NCI-H146 (cell line): ENCODE measurements at places on chromosomes 12 and 14.

- DNase-seq: no peak
These were observed 71.0 kb upstream of the CRY1 start for GRCh38 chr12:107164392-107164791.

- DNase-seq: no peak
These were observed 11.0 kb downstream of the BDKRB2 start for GRCh38 chr14:96215452-96216244.

GRCh38 chr12:88035907-88036289 lies 6.7 kb upstream of the C12orf50 start:
- DNase-seq: peak; percentile 28

DNA sequence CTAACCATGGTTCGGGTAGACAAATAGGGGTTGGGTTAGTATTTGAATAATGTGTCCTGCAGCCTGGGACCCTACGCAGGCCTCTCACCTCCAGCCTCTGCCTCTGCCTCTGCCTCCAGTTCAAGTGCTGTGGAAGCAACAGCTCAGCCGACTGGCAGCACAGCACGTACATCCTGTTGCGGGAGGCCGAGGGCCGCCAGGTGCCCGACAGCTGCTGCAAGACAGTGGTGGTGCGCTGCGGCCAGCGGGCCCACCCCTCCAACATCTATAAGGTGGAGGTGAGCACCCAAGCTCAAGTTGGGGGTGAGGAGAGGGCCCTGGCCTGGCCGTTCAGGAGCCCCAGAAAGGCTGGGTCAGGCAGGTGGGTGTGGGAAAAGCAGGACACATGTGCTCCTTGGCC lies 55.9 kb downstream of the TSPAN11 start:
- DNase-seq: no peak

GRCh38 chr12:56753566-56753965 lies 1.4 kb upstream of the PRIM1 start:
- DNase-seq: no peak

DNA sequence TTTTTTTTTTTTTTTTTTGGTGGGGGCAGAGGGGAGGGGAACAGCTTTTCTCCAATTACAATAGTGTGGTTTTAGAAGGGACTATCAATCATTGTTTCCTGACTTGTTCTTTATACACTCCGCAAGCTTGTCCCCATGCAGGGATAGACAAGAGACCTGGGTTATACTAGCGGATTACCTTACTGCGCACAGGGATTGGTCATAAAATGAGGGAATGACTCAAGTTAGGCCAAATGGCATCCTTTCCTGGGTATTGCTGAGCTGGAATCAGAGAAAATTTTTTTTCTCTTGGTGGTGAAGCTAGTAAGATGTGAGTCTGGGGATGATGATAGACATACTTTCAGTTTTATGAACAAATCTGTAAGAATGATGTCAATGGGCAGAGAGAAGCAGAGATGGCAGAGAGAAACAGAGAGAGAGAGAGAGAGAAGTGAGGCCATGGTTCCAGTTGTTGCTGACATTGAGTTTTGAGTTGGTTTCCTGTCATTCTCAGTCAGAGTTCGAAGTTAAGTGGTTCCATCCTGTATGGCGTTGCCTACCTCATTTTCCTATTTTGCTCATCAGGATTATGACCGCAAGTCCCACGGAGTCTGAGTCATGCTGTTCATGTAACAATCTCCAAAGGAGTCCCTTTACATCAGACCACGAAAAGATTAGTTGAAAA lies 59.1 kb upstream of the OTOGL start:
- no peak for DNase-seq

DNA sequence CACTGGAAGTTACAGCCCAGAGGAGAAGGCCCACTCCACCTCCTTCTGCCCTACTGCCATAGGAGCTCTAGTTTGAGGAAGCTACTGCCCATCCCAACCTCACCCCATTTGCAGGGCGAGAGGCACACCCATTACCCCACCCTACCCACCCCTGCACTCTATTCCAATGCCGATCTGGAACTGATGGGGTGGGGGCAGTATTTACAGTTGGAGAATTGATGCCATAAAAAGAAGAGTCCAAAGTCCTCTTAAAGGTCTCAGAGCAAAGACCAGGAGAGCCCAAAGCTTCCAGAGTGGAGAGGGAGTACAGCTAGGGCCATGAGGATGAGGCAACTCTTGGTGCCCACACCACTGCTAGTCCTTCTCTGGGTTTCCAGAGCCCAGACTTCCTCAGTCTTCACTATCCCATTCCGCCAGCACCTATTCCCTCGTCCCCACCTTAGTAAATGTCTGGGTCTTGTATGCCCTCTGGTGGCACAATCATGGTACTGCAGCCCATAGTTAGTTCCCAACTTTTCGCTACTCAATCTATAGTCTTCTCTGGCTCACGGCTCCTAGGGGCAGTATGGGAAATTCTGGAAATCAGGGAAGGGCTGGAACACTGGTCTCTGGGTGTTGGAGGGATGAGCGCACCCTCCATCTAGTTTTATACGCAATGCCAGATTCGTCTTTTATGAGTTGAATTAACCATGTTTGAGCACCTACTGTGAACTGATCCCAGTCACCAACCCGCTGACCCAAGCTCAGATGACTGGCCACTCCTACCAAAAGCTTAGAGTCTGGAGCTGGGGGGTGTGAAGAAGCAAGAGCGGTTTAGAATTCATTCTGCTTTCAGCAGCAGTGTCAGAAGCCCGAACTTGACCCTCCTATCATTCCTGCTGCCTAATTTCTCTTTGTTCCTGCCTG lies 6.9 kb upstream of the ADCY6 start:
- DNase-seq: peak; percentile 76

DNA sequence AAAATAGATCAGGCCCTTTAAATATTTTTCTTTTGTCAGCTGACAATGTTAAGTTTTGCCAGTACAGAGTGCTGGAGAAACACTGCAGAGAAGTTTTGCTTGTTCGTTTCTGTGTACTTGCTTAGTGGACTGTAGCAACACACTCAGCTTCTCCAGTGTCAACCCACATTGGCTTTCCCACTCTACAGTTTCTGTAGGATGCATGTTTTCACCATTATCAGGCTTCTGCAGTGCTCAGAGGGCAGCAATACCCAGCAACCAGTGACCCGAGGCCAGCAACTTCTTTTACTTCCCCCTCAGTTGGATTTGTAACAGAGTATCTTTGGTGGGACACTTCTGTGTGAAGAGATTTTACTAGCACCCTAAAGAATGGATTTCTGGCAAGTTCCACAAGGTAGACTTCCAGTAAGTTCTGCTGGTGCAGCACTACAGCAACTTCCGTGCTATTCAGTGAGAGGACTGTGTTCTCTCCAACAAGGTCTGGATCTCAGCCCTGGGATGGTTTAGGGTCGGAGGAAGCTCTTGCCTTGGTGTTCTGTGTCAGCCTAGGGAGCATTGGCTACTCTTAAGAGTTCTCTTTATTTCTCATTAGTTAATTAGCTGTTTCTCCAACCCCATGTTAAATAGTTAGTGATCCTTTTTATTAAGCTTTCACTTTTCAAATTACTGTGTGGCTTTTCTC lies 70.4 kb downstream of the FUT8 start:
- no peak for DNase-seq

GRCh38 chr12:113171543-113171942 lies 13.7 kb downstream of the DDX54 start:
- no peak for DNase-seq
